ENCODE measurements at places on chromosomes 16 and 17.
A peak's percentile ranks its signal among the peaks of the same experiment; 100 is the strongest.

DNA sequence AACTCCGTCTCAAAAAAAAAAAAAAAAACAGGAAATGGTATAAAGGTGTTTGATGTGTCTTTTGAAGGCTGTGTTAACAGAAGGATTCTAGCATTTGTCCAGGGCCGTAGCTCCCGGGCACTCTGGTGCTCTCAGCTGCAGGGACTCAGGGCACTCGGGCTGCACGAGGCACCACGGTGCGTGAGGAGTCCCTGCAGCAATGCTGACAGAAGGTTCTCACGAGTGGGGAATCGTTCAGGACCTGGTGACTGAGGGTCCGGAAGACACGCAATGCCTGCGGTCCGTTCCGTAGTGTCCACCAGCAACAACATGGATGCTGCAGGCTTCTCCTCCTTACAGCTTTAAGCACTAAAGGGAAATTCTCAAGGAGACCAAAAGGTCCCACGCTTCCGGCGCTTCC, 12.6 kb upstream of the FAAP100 start:
- DNase-seq: no peak

GRCh38 chr17:27609611-27610303, 21.2 kb upstream of the LGALS9 start:
- DNase-seq: peak; percentile 16

DNA sequence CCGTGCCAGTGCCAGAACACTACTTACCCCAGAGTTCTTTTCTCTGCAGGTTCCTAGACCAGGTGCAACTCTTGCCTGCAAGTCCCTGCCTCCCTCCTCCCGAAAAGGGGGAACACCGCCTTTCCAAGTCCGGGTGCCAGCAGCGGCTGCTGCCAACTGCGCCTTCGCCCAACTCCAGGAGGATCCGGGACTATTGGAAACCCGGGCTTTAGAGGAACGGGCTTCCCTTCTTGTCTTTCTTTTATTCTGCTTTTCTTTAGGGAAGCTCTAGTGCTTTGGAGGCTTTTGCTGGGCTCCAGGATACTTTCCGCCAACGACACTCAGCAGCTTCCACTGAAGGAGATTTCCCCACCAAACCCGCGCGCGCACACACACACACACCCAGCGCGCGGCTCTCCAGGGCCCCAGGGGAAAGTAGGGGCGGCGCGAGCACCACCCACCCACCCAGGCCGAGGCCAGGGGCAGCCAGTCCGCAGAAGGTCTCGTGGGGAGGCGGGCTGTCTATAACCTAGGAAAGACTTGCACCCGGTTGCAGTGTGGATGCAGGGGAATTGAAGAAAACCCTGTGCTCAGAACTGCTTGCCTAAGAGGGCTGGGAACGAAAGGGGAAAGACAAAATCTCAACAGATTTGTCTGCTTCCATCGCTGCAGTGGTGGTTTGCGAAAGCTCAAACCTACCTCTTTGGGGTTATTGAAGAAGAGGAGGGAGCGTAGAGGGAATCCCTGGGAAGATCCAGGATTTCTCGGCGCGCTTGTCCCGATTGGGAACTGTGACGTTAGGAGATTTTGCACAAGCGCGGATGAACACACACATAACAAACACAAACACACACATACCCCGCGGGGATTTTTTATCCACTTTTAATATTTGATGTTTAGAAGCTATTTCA, 977 bp upstream of the CA10 start:
- no peak for DNase-seq

GRCh38 chr17:19664821-19665181, 16.2 kb downstream of the ALDH3A2 start:
- DNase-seq: no peak

DNA sequence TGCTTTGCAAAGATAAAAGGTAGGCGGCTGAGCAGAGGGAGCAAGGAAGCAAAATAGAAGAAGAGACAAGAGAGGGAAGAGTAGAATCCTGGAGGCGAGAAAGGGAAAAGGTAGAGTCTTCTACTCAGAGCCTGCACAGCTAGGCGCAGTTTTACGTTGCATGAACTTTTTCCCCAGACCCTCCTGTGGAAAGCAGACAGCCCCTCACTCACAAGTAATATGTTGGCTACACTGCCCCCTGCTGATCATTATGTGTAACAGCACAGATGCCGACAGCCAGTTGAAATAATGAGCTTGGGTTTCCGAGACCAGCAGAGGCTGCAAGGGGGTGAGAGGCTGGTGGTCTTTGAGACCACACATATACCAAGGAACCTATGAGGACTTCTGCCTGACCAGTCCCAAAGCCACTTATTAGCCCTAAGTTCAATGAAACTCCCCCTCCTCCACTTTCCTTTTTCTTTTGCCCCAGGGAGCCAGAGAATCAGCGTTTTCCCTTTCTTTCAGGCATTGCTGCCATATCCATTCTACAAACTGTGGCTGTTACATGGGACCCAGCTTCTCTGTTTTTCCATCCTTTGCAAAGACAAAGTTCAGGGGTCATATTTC, 22.5 kb upstream of the CMTR2 start:
- no peak for DNase-seq

DNA sequence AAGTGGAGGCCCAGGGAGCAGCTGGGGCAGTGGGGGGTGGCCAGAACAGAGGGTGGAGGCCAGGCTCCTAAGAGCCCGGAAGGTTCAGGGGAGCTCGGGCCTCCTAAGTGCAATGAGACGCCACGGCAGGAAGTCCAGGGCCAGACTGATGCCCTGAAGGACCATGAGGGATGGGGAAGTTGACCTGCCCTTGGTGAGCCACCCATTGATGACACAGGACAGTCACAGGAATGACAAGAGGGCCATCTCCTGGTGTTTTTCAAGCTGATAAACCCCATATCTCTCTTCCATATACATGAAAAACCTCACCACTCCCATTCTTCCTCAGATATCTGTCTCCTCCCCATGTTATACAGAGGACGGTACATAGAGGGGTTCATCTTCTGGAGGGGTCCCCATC, 5.8 kb upstream of the MRPL58 start:
- no peak for DNase-seq

DNA sequence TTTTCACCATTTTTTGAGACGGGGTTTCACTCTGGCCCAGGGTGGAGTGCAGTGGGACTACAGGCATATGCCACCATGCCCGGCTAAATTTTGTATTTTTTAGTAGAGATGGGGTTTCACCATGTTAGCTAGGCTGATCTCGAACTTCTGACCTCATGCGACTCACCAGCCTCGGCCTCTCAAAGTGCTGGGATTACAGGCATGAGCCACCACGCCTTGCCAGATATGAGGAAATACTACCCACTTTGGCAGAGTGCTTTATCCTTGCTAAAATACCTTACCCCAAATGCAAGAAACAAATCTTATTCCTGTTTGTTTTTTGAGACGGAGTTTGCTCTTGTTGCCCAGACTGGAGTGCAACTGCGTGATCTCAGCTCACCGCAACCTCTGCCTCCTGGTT, 62.9 kb upstream of the MGAT5B start:
- DNase-seq: no peak

GRCh38 chr16:58498341-58499091, 1.4 kb upstream of the NDRG4 start:
- DNase-seq: no peak

DNA sequence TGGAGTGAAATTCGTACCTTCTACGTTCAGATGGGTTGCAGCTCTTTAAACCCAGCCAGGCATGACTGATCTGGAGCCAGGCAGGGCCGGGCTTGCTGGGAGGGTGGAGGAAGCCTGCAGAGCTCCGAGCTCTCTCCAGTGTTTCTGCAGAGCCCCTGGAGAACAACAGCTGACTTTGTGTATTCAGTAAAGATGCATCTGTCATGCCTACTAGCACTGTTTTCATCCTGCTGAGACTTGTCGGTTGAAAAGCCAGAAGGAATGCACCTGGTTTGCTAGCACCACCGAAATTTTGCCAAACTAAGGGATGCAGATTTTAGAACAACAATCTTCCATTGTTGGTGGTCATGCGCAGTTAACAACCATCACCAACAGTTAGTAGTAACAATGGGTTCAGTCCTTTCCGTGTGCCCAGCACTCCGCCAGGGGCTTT, 22.4 kb upstream of the SCNN1B start:
- no peak for DNase-seq

- no peak for DNase-seq
These were observed 14.4 kb downstream of the CUEDC1 start for GRCh38 chr17:57940653-57941329.

GRCh38 chr16:50496990-50497389, 51.2 kb upstream of the NKD1 start:
- no peak for DNase-seq

DNA sequence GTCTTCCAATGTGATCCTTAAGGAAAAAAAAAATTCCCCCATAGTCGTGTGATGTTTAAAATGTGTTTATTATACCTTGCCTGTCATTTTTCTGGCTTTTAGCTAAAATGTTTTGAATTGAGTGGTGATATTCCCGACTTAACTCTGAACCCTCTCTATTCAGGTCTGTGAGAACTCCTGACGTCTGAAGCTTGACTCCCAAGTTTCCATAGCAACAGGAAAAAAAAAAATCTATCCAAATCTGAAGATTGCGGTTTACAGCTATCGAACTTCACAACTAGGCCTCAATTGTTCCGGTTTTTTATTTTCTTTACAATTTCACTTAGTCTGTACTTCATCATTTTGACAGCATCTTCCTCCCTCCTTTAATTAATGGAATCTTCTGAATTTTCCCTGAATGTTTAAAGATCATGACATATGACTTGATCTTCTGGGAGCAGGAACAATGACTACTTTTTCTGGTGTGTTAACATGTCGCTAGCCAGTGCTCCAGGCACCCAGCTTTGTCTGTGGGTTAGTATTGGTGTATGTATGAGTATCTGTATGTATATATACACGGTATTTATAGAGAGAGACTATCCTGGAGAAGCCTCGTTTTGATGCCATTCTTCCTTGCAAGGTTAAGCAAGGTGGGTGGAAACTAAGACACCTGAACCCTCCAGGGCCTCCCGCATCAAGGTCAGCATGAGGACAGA, 12.8 kb upstream of the HSBP1 start:
- DNase-seq: no peak

GRCh38 chr17:81267390-81268067, 27.6 kb downstream of the SLC38A10 start:
- DNase-seq: no peak

GRCh38 chr16:11796227-11797165, 562 bp downstream of the ZC3H7A start:
- DNase-seq: peak; percentile 48

DNA sequence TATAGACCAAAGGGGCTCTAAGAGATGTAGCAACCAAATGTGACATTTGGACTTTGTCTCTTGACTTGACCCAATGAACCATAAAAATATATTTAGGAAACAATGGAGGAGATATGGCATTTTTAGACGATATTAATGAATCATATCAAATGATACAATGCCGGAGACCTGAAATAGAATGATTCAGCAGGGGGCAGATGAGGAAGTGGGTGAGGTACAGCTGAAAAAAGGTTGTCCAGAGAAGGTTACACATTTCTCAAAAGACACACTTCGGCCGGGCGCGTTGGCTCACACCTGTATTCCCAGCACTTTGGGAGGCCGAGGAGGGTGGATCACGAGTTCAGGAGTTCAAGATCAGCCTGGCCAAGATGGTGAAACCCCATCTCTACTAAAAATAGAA, 16.5 kb upstream of the SNN start:
- no peak for DNase-seq

DNA sequence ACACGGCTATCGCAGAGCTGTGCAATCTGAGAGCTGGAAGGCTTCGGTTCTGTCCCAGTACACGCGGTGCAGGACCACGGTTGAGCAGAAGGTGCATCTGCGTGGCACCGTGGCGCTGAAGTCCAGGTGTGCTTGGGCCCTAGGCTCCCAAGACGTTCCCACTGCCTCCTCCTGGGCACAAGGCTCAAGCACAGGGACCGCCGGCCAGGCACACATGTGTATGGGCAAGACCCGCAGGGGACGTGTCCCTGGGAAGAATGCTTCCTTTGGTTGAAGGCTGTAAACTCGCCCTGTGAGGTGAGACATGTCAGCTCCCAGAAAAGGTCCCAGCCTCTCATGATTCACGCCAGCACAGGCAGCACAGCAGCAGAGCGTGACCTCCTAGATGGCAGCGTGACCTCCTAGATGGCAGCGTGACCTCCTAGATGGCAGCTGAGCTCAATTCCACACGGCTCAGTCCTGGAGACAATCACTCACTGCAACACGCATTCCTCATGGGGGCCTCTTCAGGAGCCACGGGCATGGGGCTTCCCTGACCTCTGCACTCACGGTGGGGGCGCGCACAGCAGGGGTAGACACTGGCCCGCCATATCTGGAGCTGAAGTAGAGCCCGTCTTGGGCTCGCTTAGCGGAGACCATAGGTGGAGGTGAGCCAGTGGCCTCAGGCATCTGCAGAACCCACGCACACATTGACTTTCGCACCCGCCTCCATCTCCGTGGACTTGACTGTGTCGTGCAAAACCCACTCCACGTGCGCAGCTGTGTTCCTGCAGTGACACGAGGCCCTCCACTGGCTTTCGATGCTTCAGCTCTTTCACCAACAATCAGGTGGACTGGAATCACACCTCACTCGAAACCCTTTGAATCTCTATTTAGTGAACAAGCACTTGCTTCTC, 85.0 kb upstream of the CHMP6 start:
- DNase-seq: no peak

- no peak for DNase-seq
These were observed 2.6 kb downstream of the SPEM3 start for GRCh38 chr17:7431231-7431630.

DNA sequence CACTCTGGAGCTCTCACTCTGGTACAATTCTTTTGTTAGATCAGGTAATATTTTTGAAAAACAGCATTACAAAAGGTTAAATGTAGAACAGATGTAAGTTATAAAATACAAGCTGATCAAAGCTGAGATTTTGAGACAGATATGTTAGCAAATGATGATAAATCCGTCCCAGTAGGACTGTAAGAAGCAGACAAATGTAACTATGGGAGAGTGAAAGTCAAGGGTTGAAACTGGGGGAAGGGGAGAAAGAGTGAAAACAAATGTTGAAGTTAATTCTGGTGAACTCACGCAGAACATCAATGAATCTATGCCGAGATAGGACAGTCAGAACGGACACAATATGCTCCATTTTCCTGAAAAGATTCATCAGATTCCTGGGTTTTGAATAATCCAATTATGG, 298.9 kb upstream of the IRX5 start:
- no peak for DNase-seq

GRCh38 chr17:35764123-35764991, 3.7 kb downstream of the C17orf50 start:
- DNase-seq: peak; percentile 76

- no peak for DNase-seq
These were observed 5.2 kb upstream of the TMEM235 start for GRCh38 chr17:78226055-78226758.

- DNase-seq: no peak
These were observed 144.9 kb downstream of the SOCS1 start for GRCh38 chr16:11111150-11111549.

Measured in CD4-positive, CD25-positive, alpha-beta regulatory T cell (primary cell).